ENCODE measurements at places on chromosomes 6 and 20. TPM values are rescaled to one million over a fixed set of nuclear protein-coding genes. Genes with fewer than 3 reads are reported as not detected.
A peak's percentile ranks its signal among the peaks of the same experiment; 100 is the strongest.

GRCh38 chr6:101413773-101414172 is 20.3 kb downstream of the GRIK2 start:
- no peak for DNase-seq

GRCh38 chr20:57396212-57396983 is 5.2 kb downstream of the RBM38 start:
- no peak for DNase-seq

GRCh38 chr6:33192671-33193602 is 670 bp upstream of the COL11A2 start:
- peak; percentile 53 for DNase-seq

DNA sequence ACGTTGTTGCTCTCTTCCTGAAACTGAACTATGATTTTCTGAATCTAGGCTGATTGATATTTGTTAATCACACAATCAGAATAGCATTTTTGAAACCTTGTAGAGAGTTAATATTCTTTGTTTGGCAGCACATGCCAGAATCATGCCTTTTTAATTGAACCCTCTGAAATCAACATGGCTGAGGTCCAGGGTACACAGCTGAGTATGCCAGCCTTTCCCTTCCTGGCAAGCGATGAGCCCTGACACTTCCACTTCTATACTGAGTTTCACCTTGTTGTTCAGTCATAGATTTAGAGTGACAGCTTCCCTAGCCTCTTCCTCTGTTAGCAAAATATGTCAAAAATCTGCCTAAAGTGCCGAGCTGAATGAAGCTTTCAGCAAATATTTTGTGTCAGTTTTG is 6.8 kb downstream of the HDDC2 start:
- DNase-seq, result no peak

DNA sequence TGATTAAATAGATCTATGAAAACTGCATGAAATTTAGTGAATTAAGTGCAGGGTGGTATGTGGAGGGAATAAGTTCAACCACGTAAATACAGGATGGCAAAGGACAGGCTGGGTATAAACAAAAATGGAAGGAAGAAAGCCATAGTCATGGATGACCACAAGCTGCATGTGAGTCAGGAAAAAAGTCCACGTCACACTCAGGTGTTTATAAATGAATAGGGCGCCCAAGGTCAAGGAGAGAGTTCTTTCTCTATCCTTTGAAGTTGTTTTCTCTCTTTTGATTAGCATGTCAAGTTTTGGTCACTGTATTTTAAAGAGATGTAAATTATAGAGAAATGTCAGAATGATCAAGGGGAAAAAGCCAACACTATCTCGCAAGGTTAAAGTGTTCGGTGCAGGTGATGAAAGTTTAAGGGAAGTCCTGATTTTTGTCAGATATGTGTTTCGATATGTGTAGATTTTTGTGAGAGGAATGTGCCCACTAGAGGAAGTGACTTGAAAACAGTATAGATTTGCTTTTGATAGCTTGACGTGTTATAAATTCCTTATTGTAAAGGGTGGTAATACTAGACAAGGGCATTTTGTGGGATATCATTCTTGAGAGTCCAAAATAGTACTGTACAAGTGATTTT is 58.7 kb downstream of the MAP3K4 start:
- no peak for DNase-seq

GRCh38 chr6:90424580-90424979 is 127.9 kb upstream of the BACH2 start:
- DNase-seq, result no peak

The EGFL8 gene
- 6.8 TPM for total RNA-seq

The EPPIN gene
- not detected for total RNA-seq

The RFX6 gene
- total RNA-seq, result not detected
